HT1080 (cell line): ENCODE measurements at places on chromosomes 6 and 20. TPM values are rescaled to one million over a fixed set of nuclear protein-coding genes. Genes with fewer than 3 reads are reported as not detected.

The SLC32A1 gene
- total RNA-seq: not detected in 2 replicates

The ARHGAP40 gene
- 0.03 TPM in 1 of 2 replicates, not detected in the other for total RNA-seq

The ZNF391 gene
- 0.06 and 0.13 TPM in 2 replicates for total RNA-seq

The LHFPL5 gene
- 0.70 TPM in 1 of 2 replicates, not detected in the other for total RNA-seq

The SIM1 gene
- not detected in 2 replicates for total RNA-seq

The TRAPPC3L gene
- total RNA-seq: 0.06 TPM in 1 of 2 replicates, not detected in the other

The PBOV1 gene
- total RNA-seq: not detected in 2 replicates

The TSBP1 gene
- not detected in 2 replicates for total RNA-seq

The POU3F2 gene
- total RNA-seq: 1.6 and 2.4 TPM in 2 replicates

The FILIP1 gene
- 0.30 and 0.85 TPM in 2 replicates for total RNA-seq

The PKHD1 gene
- not detected in 2 replicates for total RNA-seq

The KIAA1755 gene
- total RNA-seq: 0.14 TPM in 1 of 2 replicates, not detected in the other

The LAMA5 gene
- total RNA-seq: 12.1 and 20.1 TPM in 2 replicates

The LY86 gene
- total RNA-seq: not detected in 2 replicates

The ETV7 gene
- not detected in 2 replicates for total RNA-seq

The CRISP2 gene
- total RNA-seq: not detected in 2 replicates

The BMP5 gene
- total RNA-seq: 0.03 TPM in 1 of 2 replicates, not detected in the other

The TFAP2D gene
- not detected in 2 replicates for total RNA-seq

The KIF25 gene
- not detected in 2 replicates for total RNA-seq

The FAM209B gene
- total RNA-seq: not detected in 2 replicates

The DOP1A gene
- 6.8 and 9.4 TPM in 2 replicates for total RNA-seq

The SIRPB2 gene
- total RNA-seq: not detected in 2 replicates

The GLP1R gene
- not detected in 2 replicates for total RNA-seq

The NKAPL gene
- total RNA-seq: not detected in 2 replicates

The NOX3 gene
- not detected in 2 replicates for total RNA-seq

The FAM184A gene
- 0.03 and 0.31 TPM in 2 replicates for total RNA-seq

The MOG gene
- not detected in 2 replicates for total RNA-seq

The GLO1 gene
- total RNA-seq: 214 and 252 TPM in 2 replicates

The MYCT1 gene
- total RNA-seq: 0.56 and 1.8 TPM in 2 replicates

The ARHGAP18 gene
- 30.4 and 32.1 TPM in 2 replicates for total RNA-seq

The ZSCAN31 gene
- total RNA-seq: 4.3 and 7.3 TPM in 2 replicates
